ENCODE measurements at places on chromosomes 2 and 18.

DNA sequence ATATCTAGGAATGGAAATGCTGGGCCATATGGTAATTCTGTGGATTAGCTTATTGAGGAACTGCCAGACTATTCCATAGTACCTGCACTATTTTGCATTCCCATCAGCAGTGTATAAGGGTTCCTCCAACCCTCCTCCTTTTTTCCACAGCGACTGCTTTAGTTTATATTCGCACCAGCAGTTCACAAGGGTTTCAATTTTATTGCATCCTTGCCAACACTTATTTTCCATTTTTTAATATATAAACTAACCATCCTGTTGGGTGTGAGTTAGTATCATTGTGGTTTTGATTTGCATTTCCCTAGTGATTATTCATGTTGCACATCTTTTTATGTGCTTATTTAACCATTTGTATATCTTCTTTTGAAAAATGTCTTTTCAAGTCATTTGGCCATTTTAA is 67.0 kb downstream of the NAT8 start:
- no peak for DNase-seq

- DNase-seq = peak; percentile 80
Observed at GRCh38 chr2:218257390-218257981, 3.3 kb upstream of the GPBAR1 start.

GRCh38 chr18:35029770-35030169 is 11.4 kb upstream of the MAPRE2 start:
- DNase-seq = peak; percentile 59

- DNase-seq = no peak
Observed at GRCh38 chr2:64915510-64915900, 73.7 kb upstream of the SLC1A4 start.

DNA sequence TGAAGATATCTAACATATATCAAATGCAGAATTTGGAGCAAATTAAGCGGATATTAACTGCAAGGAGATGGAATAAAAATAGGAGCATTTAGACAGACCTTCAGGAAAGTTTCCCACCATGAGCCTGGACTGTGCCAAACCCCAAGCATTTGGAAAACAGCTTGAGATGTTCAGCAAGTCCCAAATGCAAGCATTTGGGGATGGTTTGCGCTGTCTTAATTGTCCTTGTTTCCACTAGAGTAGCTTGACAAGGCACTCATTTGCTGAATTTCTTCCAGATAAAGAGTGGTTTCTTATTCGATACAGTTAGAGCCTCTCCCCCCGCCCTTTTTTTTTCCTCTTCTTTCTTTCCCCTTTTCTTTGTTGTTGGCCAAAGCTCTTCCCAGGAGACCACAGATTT is 77.1 kb upstream of the CDC42EP3 start:
- no peak for DNase-seq

- no peak for DNase-seq
Observed at GRCh38 chr2:233288663-233289062, 19.0 kb upstream of the SAG start.

GRCh38 chr2:234172066-234172465 is 121.6 kb downstream of the SPP2 start:
- no peak for DNase-seq

GRCh38 chr18:62976227-62976626 is 260.9 kb downstream of the PHLPP1 start:
- no peak for DNase-seq

GRCh38 chr18:42047721-42048120 is 92.7 kb downstream of the PIK3C3 start:
- DNase-seq = no peak

GRCh38 chr2:38279201-38279600 is 97.9 kb downstream of the ATL2 start:
- no peak for DNase-seq

GRCh38 chr2:73103018-73103542 is 9.7 kb downstream of the RAB11FIP5 start:
- DNase-seq = no peak

DNA sequence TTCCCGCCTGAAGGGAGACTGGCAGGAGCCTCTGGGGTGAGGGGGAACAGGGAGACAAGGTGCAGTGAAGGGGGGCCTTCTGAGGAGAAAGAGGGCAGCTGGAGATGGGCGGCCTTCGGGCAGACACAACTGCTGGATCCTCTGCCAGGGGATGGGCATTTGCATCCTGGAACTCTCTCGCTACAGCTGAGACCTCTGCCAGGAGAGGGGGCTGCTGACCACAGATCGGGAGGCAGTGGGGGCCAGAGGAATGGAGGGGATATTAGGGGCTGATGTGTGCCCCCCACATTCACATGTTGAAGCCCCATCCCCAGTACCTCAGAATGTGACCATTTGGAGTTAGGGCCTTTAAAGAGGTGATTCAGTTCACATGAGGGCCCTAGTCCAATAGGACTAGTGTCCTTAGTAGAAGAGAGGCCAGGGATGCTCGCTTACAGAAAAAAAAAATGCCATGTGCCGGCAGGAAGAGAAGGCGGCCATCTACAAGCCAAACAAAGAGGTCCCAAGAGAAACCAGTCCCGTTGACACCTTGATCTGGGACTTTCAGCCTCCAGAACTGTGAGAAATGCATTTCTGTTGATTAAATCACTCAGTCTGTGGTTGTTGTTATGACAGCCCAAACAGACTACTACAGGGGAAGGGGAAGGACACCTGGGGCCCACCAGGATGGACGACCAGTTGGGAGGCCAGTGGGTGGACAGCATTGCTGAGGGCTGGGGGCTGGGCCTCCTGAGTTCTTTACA is 50.0 kb downstream of the TRABD2A start:
- no peak for DNase-seq

GRCh38 chr2:129191530-129191929 is 787.9 kb upstream of the RAB6C start:
- no peak for DNase-seq

- DNase-seq = no peak
Observed at GRCh38 chr2:208549546-208550158, 143.1 kb downstream of the PTH2R start.

DNA sequence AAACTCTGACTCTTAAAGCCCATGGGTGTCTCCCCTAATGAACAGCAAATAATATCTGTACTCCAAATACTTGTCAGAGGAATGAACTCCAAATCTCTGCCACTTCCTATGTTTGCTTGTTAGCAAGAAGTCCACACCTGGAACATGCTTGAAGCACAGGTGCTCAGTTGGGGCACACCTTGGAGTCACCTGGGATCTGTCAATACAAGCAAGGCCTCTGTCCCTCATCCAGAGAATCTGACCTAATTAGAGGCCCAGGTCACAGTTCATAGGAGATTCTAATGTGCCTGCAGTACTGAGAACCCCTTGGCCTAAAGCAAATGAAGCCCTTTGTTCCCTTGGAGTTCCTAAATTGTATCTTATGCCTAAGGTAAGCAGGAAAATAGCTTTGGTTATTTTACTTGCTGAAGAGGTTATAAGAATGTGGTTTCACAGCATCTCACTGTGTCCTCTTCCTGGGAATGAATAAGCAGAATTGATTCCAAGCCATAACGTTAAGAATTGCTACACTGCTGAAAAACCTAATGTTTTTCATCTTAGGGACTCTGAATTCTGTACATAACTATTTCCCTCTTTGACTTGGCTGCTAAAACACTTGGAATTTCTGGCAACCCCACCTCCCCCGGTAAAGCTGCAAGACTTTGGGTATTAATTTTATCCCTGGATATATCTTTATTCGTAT is 113.4 kb downstream of the PIEZO2 start:
- DNase-seq = no peak

DNA sequence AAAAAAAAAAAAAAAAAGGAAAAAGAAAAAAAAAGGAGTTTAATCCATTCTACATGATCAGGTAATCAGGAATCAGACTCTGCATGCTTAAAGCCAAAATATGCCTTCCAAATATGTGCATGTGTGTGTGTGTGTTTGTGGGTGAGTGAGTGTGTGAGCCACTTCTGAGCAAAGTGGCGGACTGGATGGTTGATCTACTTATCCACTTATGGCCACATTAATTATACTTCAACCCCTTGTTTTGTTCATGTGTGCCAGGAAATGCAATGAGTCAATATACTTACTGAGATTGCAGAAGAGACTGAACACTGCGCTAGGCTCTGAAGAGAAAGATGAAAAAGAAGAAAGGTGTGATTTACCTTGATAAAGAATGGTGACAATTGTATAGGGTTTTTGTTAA is 586.5 kb upstream of the NXPH2 start:
- DNase-seq = no peak

DNA sequence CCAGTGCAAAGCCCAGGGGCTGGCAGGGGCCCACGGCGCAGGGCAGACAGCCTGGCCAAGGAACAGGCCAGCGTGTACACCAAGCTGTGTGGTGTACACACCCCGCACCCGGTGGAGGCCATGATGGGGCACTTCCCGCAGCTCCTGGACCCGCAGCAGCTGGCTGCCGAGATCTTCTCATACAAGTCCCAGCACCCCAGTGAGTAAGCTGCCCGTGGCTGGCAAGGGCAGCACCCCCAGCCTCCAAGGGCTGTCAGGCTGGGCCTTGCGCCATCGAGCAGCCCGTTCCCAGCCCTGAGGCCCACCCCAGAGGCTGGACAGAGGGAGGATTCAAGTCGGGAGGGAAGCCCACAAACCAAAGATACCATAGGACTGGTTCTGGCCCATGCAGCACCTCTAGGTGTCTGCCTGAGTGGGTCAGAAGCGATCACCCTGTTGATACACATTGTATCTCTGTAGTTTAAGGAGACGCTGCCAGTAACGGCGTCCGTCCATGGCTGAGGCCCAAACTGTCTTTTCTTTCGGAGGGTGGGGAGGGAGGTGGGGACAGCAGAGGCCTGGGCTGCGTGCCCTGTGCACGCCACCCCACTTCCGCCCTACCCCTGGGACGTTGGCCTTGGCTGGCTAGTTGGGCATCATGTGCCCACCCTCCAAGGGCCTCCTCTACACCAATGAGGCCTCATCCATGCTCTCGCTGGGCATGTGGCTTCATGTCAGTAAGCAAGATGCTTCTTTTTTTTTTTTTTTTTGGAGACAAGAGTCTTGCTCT is 16.8 kb upstream of the MTERF4 start:
- DNase-seq = no peak

DNA sequence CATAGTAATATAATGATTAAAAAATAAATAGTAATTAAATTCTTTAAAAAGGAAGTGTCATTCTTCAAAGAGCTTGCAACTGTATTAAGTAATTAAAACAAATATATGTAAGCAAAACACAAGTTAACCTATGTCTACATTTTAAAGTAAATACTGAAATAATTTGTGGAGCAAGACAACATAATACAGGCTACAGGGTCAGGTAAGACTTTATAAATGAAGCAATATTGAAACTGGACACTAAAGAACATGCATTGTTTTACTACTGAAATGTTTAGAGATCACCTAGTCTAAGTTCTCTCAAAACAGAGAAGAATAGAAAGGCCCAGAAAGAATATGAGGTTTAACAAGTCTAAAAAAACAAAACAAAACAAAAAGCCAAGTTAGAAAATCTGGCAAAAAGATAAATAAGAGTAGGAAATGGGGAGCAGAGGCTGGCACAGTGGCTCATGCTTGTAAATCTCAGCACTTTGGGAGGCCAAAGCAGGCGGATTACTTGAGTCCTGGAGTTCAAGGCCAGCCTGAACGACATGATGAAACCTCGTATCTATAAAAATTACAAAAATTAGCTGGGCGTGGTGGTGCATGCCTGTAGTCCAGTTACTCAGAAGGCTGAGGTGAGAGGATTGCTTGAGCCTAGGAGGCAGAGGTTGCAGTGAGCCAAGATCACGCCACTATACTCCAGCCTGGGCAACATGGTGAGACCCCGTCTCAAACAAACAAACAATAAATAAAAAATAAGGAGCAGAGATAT is 34.4 kb downstream of the VPS54 start:
- no peak for DNase-seq

- DNase-seq = no peak
Observed at GRCh38 chr2:166017208-166017607, 63.6 kb upstream of the TTC21B start.

DNA sequence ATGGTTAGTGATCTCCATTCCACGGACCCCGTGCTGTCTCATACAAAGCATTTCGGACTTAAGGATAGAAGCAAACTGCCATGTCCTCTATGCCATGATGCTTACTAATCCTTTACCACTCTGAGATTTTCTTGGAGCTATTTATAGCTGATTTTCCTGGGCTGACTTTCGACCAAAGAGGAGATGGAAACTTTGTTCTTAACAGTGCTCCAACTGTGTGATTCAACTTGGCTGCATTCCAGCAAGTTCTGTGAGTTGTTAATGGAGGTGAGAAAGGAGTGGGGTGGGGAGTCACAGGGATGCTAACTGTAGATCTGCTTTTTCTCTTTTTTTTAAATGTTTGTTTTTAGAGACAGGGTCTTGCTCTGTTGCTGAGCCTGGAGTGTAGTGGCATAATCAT is 45.5 kb upstream of the MSH2 start:
- DNase-seq = no peak

- no peak for DNase-seq
Observed at GRCh38 chr2:100248044-100248330, 74.3 kb downstream of the LONRF2 start.

GRCh38 chr2:221502270-221503010 is 69.7 kb downstream of the EPHA4 start:
- no peak for DNase-seq

GRCh38 chr2:33213648-33214047 is 262.8 kb upstream of the RASGRP3 start:
- no peak for DNase-seq

- DNase-seq = no peak
Observed at GRCh38 chr2:152186262-152186661, 10.7 kb upstream of the STAM2 start.

GRCh38 chr2:122237450-122237849 is 482.0 kb downstream of the TSN start:
- no peak for DNase-seq

- no peak for DNase-seq
Observed at GRCh38 chr2:181984814-181985631, 630 bp upstream of the PPP1R1C start.

- DNase-seq = no peak
Observed at GRCh38 chr2:47568164-47568850, 165.4 kb downstream of the MSH2 start.

- peak; percentile 39 for DNase-seq
Observed at GRCh38 chr18:79422022-79422782, 26.5 kb downstream of the NFATC1 start.

DNA sequence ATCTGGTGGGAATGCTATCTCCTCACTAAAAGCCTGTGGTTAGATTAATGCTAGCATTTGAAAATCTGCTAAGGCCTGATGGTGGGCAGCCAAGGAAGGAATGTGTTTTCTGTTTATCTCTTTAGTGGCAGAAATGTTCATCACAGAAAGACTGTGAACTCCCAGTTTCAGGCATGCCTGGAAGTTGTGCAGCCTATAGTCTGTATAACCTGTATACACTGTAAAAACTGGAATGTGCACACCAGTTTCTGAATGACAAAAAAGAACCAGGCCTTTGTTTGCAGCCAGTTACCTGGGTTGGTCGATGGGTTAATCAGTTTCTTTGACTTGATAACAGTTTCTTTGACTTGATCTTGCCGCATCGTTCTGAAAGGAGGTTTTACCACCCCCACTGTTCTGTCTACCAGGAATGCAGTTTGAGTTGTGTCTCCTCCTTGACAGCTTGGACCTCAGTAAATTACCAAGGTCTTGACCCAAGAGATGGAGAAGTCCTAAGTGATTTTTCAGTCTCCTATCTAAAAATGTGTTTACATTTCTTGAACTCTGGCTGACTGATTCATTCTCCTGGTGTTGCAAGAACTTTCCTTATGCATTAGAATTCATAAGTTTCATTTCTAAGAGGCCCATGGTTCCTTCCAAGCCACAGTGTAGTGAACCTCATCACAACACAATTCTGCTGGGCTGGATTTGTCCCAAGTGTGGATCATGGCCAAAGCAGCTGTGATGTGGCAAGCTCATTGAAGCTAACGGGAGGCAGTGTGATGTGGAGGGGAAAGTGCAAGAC is 62.2 kb downstream of the KIAA2012 start:
- no peak for DNase-seq

Measured in inflammatory macrophage treated with lipopolysaccharide for 1 hour (primary cell).